ENCODE measurements at places on chromosomes 2 and 18. TPM values are rescaled to one million over a fixed set of nuclear protein-coding genes. Genes with fewer than 3 reads are reported as not detected.

DNA sequence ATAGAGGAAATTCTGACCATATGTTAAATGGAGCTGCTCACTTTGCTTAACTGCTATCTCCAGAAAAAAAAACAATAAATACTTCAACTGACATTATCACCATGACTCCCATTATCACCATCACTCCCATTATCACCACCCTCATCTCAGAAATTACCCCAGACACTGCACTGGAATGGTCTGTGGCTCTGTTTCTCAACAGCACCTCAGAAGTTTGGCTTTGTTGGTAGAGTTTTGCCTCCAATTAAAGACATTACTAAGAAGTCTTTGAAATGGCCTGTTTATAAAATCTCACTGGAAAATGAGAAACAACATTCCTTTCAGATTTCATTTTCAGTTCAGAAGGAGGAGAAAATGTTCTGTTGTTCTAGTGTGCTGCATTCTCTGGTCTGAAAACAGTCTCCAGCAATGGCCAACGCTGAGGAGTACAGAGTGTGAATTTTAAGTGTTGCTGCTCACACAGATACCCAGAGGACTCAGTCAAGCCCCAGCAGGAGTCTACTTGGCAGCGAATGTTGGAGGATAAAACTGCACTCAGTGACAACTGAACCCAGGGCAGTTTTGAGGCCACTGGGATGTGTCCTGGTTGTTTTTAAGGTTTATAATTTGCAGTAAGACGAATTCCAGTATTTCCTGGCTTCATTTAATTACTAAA, 364.5 kb upstream of the CDH2 start:
- no peak for DNase-seq

GRCh38 chr2:76268484-76268883, 557.8 kb upstream of the GCFC2 start:
- no peak for DNase-seq

DNA sequence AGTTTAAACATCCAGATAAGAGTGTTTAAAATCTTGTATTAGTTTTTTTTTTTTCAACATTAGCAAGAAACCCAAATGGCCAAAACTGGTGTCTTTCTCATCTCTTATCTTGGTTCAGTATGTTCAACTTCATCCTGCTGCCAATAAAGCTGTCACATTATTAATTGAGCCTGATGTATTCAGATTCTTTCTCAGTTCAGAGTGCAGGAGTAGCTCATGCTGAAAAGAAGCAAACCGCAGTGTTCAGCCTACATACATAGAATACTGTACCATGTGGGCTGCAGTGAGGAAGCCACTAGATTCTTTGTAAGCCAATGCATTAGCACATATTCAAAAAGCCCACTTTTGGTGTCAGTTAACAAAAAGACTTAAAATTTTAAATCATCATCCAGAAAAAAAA, 76.2 kb downstream of the C18orf54 start:
- no peak for DNase-seq

GRCh38 chr2:197168705-197169104, 141.9 kb downstream of the ANKRD44 start:
- DNase-seq: no peak

GRCh38 chr2:232892221-232892620, 22.2 kb downstream of the SNORC start:
- no peak for DNase-seq

DNA sequence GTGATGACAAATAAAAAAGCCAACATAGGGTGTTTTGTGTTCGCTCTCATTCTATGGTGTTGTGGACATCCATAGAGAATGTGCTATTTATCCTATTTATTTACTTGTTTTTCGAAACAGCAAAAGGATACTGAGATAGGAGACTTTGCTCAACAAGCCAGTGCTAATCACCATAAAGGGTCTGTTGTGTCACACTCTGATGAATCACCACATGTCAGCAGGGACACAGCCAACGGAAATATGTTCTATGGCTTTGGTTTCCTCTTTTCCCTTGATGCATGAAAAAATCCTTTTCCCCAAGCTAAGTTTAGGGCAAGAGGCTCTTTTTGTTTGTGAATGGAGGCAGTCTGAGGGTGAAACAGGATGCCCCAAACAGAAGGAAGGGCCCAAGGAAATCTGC, 154.3 kb downstream of the RNF152 start:
- DNase-seq: no peak

DNA sequence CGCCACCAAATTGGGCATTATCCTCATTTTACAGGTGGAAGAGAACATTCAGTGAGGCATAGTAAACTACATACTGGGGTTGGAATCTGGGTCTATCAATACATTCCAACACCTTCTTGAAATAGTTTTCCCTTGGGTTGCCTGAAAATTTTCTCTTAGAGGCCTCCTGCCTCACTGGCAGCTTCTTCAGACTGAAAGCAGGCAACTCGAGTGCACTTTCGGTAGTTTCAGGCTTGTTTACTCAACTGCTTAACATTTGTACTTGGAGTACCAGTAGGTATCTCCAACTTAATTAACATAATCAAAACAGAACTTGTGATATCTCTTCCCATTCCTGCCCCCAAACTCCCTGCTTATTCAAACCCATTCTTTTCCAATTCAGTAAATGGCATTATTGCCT, 36.2 kb upstream of the C2orf74 start:
- DNase-seq: no peak

DNA sequence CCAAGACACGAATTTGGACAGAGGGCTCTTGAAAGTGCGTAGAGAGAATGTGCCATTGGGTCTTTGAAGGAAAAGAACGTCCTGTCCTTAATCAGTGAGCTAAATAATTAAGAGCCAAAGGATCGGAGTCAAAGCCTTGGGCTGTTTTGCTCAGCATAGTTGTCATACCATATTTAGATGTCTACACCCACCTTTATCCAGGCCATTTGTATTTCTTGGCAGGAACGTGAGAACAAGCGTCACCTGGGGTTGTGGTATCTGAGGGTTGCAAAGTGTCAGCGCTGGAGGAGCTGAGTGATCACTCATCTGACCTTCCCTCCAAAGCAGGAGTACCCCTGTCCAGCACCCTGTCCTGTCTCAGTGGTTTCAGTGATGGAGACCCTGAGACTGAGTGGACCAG, 4.5 kb downstream of the LPIN1 start:
- DNase-seq: no peak

DNA sequence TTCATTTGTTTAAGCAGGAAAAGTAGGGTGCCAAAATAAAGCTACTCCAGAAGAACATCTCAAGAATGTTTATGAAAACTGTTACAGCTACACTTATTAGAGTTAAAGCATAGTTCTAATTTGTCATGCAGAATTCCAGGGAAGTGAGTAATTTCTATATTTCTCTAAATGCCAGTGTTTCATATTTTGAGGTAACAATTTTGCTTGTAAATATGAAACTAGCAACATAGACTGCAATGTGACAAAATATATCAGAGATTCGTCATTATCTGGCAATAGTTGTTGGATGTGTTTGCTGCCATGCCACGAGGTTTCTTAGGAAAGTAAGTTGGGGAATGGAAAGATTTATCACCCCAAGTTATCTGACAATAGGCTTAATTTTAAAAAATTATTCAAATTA, 424.1 kb upstream of the ZEB2 start:
- DNase-seq: no peak

DNA sequence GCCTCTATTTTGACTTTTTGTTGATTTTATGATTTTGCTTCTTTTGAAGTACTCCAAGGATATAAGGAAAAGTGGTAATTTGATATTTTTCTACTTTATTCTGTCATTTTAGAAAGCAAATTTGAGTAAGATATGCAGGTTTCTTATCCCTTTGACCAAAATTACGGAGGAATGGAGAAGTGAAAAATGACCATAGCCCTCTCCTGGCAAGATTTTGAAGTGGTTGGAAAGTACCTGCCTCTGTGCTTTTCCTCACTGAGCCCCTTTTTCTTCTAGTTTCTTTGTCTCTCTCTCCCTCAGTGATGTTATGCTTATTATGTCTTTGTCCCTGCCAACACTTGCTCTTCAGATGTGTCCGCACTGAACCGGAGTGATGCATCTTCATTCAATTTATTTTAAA, 898.1 kb downstream of the EPHA4 start:
- DNase-seq: no peak

- DNase-seq: no peak
Measured at GRCh38 chr18:35106013-35106844, 65.0 kb downstream of the MAPRE2 start.

GRCh38 chr2:131148426-131148825, 43.3 kb downstream of the PLEKHB2 start:
- DNase-seq: no peak

DNA sequence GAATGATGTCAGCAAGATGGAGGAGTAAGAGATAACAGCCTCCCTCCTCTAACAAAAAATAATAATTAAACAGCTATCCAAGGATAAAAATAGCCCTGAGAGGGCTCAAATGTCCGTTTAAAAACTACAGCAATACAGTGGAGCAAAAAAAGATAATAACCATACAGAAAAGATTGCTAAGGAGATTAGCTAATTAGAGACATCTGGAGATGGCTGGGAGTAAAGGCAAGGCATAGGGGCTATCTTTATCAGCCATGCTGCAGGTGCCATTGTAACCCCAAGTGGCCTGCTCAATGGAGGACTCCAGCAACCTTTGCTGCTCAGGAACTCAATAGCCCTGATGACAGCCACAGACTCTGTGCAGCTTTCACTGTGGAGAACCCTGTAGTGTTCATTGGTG, 42.7 kb downstream of the MDH1 start:
- DNase-seq: no peak

DNA sequence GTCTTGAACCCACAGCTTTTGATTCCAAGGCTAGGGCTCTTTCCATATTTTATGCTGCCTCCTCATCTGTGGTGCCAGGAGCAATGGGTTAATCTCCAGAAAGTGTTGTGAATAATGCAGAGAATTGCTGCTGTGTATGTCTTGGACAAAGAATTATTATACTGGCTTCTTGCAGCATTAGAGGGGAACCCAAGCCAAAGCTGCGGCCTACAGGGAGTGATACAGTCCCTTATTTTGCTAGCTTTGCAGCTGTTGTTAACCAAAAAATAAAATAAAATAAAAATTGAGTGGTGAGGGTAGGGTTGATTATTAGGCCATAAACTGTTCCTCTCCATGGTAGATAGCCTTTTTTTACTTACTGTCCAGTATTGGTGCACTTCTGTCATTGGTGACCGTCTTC, 16.7 kb downstream of the WIPF1 start:
- no peak for DNase-seq

DNA sequence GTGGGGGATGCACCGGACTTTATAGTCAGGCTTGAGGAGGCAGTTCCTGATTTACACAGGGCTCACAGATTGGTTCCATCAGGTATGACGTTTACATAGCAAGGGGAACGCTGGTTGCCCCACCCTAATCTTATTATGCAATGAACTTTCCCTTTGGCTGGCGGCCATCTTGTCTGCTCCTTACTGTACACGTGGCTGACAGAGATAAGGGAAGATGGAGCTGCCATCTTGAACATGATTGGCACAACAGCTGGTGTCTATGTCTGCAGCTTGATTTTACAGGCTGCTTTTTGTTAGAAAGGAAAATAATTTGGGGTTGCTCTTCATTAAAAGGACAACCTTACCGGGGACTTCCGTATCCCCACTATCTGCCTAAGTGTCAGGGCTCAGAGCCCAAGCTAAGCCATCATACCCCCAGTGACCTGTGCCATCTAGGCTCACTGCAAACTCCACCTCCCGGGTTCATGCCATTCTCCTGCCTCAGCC, 33.5 kb upstream of the ATG16L1 start:
- DNase-seq: no peak

DNA sequence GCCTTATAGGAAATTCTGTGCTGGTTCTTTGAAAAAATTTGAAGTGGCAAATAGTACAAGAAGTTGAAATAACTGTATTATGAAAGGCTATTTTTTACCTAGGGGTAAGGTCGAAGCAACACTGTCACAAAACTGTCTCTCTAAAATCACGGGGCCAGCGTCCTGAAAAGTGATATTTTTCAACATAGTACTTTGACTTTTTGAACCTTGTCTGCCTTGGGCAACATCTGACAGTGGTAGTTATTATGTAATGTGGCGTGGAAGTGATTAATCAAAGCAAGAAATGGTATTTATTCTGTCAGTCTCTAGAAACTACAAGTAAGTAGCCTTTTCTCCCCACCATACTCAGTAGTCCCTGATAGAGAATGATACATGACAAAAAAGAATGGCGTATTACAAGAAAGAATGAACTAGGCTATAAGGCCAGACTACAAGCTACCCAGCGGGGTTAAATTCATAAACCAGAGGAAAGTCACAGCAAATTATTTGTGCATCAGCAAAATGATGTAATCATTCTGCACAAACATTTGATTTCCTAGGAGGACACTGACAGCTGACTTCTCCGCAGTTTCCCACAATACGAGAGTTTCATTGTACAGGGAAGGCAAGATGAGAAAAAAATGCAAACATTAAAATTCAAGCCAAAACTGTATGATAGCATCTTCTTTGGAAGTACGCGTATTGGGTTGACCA, 9.8 kb downstream of the GEN1 start:
- DNase-seq: no peak

- DNase-seq: no peak
Measured at GRCh38 chr2:11564816-11565567, 31.1 kb downstream of the GREB1 start.

GRCh38 chr18:55338978-55339650, 248.9 kb downstream of the TCF4 start:
- no peak for DNase-seq

- DNase-seq: peak; percentile 33
Measured at GRCh38 chr2:236769981-236770671, 200.5 kb downstream of the ACKR3 start.

DNA sequence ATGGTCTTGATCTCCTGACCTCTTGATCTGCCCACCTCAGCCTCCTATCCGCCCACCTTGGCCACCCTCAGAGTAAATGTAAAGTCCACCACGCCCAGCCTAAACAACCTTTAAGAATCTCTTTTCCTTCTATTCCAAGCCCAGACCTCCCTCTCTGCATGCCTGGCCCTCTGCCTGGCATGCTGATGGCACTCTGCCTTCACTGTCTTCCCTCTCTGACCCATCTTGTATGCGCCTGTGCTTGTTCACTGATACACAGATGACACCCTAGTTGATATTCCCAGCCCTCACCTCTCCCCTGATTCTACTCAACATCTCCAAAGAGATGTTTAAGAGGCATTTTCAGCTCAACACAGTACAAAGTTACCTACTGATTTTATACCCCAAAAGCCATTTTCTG, 466.8 kb upstream of the MEX3C start:
- no peak for DNase-seq

Gene LOXHD1
- not detected for total RNA-seq

Gene SOX11
- not detected for total RNA-seq
